RPMI8226 (cell line): ENCODE measurements at places on chromosomes 7 and 10.

- DNase-seq = no peak
Measured at GRCh38 chr7:85184599-85185423, 2.0 kb downstream of the SEMA3D start.

GRCh38 chr7:135147899-135148721 lies at the start of gene TMEM140:
TMEM140 (plus strand) TSS chr7:135148072; CDS start chr7:135164442, 16,370 bp downstream.
- peak; percentile 88 for DNase-seq

- peak; percentile 88 for DNase-seq
Measured at GRCh38 chr7:30348083-30348560, 63.7 kb downstream of the ZNRF2 start.

- no peak for DNase-seq
Measured at GRCh38 chr7:29087840-29088170, 58.5 kb downstream of the CPVL start.

DNA sequence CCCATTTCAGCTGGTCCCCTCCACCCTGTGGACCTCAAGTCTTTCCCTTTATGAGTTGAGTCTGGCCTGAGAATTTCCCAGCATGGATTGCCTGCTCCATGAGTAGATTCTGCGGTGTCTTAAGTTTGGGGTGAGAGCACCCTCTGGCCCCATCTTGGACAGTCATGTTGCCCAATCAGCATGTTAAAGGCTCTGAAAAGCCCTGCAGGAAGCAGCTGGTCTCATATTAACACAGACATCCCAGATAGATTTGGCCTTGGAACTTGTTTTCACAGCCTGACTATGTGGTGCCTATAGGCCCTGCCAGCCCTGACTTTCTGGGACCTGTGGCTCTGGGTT lies 15.5 kb upstream of the SLC29A3 start:
- no peak for DNase-seq

DNA sequence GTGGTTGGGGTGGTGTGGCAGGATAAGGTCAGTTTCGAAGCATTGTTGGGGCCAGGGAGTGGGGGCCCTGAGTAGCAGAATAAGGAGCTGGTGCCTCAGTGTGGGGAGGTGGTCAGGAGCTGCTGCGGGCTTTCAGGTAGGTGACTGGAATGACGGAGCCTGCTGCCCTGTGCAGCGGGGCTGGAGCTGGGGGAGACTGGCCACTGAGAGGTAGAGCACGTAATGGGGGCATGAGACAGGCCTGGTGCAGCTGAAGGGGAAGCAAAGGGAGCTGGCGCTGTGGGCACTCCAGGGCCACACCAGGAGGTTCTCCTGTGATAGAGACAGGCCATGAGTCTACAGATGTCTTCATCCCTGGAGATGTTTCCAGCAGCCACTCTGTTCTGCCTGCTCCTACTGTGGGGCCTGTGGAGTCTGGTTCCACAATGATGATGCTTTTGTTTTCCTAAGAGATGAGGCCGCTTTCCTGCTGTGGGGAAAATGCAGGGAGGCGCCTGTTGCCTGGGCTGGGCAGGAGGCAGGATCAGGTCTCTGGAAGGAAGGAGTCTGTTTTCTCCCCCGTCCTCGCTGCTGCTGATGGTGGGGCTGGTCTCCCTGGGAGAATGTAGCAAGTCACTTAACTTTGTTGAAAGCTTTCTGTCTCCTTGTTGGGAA lies 31.1 kb downstream of the NUB1 start:
- no peak for DNase-seq

DNA sequence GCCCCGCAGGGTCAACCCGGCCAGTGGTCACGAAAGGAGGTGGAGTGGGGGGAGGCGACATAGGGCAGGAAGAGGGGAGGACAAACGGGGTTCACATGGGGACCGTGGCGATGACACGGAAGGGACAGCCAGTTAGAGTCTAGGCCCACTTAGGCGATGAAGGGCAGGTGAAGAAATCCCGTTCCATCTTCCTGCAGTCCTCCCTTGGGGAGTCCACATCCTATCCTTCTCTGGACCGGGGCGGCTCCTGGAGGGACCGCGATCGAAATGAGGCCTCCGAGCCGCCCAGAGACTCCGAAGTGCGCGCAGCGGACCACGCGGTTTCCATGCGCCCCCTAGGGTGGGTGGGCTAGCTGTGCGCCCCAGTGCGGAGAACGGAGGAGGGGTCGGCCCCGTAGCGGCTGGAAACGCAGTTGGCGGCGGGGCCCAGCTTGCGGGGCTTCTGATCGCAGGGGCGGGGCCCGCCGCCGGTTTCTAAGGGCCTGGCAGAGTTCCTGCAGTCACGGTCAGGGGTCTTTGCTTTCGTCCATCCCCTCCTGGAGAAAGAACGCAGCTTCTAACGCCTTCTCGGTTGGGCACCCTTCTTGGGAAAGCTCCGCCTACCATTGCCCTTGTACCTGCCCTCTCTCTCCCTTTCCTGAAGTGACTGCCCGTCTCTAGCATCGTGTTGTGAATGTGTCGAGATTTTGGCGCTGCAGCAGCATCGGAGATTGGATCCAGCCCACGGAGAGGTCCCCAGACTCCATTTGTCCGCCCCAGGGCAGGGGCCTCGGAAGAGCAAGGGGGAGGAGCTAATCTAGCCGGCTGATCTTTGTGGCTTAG lies 17.9 kb upstream of the TMEM225B start:
- no peak for DNase-seq

DNA sequence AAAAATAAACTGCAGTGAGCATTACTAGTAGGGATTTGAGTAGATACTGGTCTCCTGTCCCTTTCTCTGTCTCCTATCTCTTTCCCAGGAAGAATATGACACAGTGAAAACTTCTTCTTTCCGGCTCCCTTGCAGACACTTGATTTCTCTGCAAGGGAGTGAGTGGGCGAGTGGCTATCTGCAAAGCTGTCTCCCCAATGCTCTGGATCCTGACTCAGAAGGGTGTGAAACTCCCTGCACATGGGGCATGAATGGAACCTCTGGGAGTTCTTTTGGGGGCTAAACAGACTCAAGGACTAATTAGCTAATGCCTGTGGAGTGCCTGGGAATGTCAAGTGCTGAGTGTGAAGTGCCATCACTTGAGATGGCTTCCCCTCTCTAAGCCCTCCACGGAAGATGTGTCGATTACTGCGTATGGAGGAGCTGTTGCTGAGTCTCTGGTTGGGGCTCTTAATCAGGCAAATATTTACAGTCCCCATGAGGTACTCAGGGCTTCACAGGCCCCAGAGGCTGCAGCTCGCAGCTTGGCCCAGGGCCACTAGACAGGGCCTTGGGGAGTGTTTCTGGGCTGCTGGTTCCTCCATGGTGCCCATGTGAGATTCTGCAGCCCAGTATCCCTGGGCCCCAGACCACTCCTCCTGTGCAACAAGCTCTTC lies 139.8 kb downstream of the RPS24 start:
- DNase-seq = no peak

GRCh38 chr7:145774777-145775176 lies 341.8 kb upstream of the CNTNAP2 start:
- no peak for DNase-seq

GRCh38 chr7:141754939-141755338 lies 9.0 kb upstream of the TAS2R3 start:
- DNase-seq = peak; percentile 58

DNA sequence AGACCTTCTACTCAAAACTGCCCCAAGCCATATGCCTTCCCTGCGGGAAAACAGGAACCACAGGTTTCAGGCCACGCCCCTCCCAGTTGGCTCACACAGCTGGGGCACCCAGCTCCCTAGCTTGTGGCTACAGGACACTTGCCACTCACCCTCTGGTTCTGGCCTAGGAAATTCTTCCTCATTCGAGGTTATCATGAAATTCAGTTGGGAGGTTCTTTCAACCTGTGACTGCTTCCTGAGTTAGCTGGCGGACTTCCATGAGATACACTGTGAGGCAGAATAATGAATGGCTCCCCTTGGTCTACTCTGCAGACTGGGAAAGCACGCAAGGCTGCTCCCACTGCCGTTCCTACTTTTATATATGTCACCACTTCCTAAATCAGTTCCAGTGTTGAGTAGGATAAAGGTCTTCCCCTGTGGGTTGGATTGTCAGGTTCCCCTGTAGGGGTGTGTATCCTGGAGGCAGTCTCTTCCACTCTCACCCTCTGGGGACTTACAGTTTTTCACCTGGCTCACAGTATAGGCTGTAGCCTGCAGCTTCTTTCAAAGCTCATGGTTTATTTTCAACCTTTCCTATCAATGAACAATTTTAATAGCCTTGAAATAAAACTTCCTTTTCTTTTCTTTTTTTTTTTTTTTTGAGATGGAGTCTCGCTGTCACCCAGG lies 37.0 kb downstream of the GPR22 start:
- DNase-seq = peak; percentile 43

DNA sequence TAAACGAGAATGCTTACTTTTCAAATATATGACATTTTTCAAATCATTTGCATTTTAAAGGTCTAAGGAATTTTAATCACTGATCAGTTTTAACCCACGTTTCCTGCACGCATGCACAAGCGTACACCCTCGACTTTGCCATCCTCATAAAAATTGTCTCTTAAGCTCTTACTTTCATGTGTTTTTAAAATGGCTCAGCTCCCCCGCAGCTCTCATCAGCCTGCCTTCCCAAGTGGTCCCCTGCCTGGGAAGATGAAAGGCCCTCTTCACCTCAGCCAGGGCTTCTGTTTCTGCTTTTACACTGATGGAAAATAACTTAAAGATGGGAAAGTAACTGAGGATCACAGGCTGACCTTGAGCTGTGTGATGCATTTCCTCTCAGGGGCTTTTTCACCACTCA lies 131.6 kb upstream of the LSM8 start:
- DNase-seq = no peak

- no peak for DNase-seq
Measured at GRCh38 chr7:69276011-69276729, 322.1 kb upstream of the AUTS2 start.

DNA sequence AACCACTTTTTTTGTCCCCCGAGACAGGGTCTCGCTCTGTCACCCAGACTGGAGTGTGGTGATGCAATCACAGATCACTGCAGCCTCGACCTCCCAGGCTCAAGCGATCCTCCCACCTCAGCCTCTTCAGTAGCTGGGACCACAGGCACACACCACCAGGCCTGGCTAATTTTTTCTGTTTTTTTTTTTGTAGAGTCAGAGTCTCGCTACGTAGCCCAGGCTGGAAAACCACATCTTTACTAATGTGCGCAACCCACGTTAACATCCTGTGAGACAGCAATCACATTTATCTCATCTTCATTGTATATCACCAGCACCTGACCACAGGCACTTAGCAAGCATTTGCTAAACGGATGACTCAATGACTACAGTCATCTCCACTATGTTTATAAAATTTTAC lies 77.8 kb upstream of the ATP6V0A4 start:
- no peak for DNase-seq

DNA sequence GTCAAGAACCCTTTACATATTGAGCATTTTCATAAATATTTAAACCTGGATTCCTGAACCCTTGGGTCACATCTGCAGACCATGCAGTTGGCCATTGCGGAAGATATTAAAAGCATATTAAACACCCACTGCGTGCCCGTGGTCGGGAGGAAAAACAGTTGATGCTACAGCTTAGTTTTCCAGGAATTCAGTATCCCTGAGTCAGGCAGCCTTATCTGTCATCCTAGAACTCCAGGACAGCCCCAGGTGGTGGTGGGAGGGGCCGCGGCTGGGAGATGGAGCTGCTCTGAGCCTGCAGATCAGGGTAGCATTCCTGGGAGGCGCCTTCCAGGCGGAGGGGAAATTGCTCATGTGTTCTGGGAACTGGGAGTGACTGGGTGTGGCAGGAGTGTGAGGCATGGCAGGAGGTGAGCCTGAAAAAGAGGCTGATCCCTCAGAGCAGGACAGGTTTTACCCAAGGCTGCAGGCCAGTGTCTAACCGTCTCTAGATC lies 222.9 kb upstream of the SH2B2 start:
- no peak for DNase-seq

- no peak for DNase-seq
Measured at GRCh38 chr7:137667633-137668387, 179.0 kb downstream of the DGKI start.

DNA sequence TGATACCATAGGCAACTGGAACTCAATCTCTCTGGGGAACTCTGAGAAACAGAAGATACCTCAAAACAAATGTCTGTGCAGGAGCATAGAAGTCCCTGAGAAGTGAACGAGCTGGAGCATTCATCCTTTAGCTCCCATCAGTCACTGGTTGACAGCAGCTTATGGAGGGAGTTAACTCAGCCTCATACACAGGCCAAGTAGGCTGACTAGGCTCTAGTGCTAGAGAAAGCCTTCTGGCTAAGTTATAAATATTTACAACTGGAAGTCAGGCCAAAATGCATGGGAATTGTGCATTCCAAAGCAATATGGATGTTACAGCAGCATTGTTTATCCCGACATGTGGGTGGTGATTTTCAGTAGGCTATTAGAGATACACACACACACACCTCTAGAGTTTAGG lies 66.5 kb downstream of the ANK3 start:
- no peak for DNase-seq

DNA sequence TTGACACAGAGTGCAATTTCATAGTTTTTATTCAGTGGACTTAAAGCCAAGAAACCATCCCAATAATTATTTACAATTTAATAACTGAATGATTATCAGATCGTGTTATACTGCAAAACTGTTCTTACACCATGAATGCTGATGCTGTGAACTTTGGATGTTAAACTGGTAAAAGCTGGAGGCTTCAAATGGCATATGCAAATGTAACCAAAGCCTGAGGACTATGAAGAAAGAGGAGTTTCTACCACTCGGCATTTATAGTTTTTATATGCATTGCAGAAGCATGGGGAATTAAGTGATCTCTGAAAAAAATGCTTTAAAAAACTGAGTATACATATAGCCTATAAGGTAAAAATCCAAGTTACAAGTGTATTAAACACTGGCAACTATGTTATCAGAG lies 42.4 kb downstream of the RNF32 start:
- no peak for DNase-seq

- no peak for DNase-seq
Measured at GRCh38 chr10:121942749-121943416, 15.1 kb upstream of the ATE1 start.

GRCh38 chr10:86962136-86962980 lies 4.0 kb downstream of the SNCG start:
- no peak for DNase-seq

DNA sequence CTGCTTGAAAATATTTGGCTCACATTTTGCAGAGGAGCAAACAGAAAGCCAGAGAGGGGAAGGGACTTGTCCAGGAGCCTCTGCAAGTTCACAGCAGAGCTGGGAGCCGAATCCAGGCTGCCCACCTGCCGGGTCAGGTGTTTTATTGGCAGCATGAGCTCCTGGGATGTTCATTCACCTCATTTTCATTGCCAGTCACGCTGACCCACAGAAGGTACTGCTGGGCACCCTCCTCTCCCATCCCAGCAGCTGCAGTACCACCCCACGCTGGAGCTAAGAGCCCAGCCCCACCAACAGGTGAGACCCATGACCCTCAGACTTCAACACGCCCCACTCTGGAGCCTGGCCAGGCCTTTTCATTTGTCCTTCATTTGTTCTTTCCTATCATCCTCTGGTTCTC lies 102.7 kb downstream of the GRID1 start:
- no peak for DNase-seq

DNA sequence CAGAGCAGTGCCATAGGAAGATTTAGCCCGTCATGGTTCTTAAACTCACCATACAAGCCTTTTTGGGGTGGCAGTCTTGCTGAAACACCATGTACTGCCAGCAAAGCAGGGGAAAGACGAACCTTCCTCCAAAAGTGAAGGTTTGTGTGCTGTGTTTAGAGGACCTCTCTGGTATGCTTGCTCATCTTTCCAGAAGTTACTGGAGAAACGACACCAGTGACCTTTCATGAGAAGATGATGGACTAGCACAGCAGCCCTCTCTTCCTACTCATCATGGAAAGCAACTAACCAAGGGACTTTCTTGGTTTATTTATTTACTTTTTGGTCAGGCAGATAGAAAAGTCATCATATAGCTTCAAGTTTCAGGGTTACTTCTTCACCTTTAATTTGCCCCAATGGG lies 247.4 kb downstream of the PTEN start:
- DNase-seq = no peak
